ENCODE measurements at places on chromosomes 7 and 10. TPM values are rescaled to one million over a fixed set of nuclear protein-coding genes. Genes with fewer than 3 reads are reported as not detected.

Gene IFRD1
- 43.9 TPM for total RNA-seq

Gene OPALIN
- total RNA-seq = not detected

Gene ARHGEF5
- total RNA-seq = 4.5 TPM

Gene OPN1SW
- total RNA-seq = not detected

Gene SLC13A1
- total RNA-seq = not detected

Gene PPA1
- 248 TPM for total RNA-seq

Gene ADAP1
- total RNA-seq = 2.6 TPM

Gene CROT
- total RNA-seq = 20.7 TPM

Gene MBL2
- not detected for total RNA-seq

Gene TFR2
- total RNA-seq = not detected

Gene ZNF853
- total RNA-seq = 1.5 TPM
